ENCODE measurements at places on chromosomes 4 and X.

GRCh38 chrX:85140964-85141363, 102.6 kb downstream of the SATL1 start:
- no peak for DNase-seq

GRCh38 chr4:74105656-74106280, 6.8 kb upstream of the CXCL2 start:
- DNase-seq: no peak

GRCh38 chr4:186647821-186648220, 75.8 kb downstream of the FAT1 start:
- no peak for DNase-seq

DNA sequence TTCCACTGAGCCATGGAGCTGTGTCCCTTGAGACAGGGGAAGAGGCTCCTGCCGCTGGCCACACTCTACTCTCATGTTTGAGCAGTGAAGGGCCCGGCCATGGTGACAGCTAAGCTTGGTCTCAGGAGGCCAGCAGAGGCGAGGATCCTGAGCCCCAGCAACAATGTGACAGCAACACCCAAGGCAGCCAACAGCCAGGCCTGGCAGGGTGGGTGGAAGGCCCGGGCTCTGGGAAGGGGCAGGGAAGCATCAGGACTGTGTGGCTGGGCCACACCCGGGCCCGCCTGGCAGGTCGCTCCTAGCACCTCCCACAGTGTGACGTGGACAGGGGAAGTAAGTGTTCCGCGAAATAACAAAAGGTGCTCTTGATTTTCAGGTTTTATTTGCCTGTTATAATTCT, 24.8 kb downstream of the L1CAM start:
- no peak for DNase-seq

DNA sequence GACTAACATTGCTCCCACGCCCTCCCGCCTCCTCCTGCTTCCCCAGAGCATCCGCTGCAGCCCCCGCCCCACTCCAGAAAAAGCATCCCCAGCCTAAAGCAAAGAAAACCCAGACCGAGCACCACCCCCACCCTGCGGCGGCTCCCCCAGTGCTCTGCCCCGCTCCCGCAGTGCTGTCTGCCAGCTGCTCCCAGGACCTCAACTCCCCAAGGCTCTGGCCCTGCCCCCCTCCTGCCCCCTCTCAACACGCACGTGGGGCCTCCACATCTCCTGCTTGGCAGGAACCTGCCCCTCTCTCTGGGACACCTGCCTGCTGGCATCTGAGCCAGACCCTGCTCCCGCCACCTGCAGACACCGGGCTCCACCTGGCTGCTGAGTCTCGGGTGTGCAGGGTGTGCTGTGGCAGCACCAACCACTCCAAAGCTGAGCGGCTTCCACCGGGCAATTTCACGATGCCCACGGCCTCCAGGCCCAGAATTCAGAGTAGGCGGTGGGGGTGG, 79.4 kb downstream of the FAM53A start:
- DNase-seq: no peak

- DNase-seq: no peak
Observed at GRCh38 chr4:76758290-76758882, 139.6 kb downstream of the SOWAHB start.

DNA sequence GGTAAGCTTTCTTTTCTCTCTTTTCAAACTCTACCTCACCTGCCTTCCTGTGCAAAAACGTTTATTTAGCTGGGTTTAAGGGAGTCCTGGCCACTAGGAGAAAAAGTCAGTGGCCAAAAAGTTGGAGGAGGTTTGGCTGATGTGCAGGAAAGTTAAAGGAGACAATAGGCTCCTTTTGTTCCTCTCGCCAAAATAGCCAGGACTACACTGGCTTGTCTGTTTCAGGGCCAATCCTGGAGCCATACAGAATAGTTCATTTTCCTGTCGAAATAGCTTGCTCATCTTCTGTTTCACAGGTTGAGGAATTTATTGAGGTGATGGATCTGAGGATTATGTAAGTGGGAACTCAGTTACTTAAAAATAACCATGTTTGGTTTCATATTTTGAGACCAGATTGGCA, 423 bp downstream of the HEPH start:
- no peak for DNase-seq

DNA sequence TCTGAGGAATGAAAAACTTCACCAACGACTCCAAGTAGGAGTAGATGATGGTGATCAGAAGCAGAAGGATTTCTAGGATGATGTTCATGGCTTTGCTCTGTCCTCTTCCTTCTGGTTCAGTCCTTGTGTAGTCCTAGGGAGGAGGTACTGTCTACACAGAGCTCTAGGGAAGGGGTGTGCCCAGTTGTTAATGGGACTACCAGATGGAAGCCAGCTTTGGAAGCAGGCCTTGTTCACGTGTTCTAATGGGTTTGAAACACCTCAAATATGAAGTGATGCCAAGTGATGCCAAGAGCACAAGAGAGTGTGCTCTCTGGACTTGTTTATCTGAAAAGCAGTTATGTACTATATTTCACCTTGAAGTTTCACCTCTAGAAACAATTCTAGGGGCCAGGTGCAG, at the start of gene HSD17B13:
Gene HSD17B13 (minus strand): TSS at position 129 of the 400 bp plus-strand sequence. CDS start 41 bp downstream, at position 88.
- no peak for DNase-seq

- no peak for DNase-seq
Observed at GRCh38 chr4:7694324-7694723, 245.3 kb downstream of the AFAP1 start.

DNA sequence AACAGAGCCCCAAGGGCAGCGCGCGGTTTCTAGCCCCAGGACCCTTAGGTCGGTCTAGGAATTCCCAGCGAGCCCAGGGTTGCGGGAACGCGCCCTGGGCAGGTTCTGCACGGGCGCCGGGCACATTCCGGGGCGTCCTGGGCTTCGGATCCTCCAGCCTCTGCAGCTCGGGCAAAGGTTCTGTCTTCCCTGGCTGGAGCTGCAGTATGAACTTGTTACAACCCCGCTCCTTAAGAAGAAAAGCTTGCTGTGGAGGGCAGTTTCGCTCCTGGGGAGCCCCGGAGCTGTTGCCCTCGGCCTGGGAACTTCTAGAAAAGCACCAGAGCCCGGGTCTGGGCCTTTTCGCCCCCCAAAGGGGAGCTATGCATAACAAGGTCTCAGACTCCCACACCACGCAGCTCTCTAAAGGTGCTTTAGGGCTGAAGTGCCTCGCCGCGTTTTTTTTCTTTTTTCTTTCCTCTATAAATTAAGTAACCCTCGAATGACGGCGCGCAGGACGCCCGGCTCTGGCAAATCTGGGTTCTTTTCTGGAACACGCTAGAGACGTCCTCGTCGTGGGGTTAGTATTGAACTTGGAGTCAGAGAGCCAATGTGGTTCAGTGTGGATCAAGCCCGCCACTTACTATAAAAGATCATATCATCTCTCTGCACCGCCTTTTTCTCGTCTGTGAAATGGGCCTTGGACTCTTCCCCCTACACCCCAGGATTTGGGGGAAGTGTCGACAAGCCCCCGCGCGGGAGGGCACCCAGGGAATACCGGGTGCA, 5.7 kb downstream of the MSX1 start:
- DNase-seq: peak; percentile 49

GRCh38 chr4:53563824-53564223, 27.5 kb downstream of the LNX1 start:
- DNase-seq: no peak

- DNase-seq: no peak
Observed at GRCh38 chr4:145388043-145388442, 93.6 kb upstream of the SMAD1 start.

DNA sequence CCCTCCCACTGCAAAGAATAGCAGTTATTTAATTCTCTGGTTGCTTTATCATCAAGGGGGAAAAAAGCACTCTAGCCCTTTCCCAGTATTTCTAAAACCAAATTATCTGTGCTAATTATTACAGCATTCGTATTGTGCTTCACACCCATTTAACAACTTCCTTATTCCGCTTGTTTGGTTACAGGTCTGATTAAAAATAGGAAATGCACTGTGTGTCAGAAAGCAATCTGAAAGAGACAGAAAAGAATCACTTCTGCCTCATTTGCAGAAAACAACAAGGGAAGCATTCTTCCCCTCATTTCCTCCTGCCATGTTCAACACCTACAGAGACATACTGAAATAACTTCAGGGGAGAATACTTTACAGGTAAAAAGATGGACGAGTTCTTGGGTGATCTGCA, 114.9 kb upstream of the MAP3K15 start:
- no peak for DNase-seq

DNA sequence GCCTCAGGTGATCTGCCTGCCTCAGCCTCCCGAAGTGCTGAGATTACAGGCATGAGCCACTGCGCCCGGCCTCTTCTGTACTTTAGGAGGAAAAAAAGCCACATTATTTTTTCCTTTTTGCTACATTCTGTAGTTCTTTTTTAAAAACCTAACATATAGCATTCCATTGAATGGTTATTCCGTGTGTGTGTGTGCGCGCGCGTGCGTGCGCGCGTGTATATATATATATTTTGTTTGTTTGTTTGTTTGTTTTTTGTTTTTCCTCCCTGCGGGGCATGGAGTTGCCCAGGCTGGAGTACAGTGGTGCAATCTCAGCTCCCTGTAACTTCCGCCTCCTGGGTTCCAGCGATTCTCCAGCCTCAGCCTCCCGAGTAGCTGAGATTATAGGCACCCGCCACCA, 59.5 kb downstream of the ARHGAP10 start:
- no peak for DNase-seq

DNA sequence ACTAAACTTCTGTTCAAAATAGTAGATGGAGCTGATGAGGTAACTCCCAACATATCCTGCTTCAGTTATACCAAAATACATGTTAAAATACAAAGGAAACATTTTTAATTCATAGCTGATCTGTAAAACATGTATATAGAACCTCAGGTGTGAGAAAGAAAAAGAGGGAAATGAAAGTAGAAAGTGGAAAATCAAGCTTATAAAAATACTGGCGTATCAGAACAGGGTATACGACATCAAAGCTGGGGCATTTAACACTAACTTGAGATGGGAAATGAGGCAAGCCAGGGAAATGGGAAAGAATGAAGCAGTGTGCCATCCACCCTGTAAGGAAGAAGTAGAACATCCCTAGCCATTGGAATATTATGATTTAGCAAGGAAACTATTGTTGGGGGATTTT, 767.5 kb downstream of the DMD start:
- no peak for DNase-seq

Data from ecto neural progenitor cell (in vitro differentiated cells).